ENCODE measurements at places on chromosomes 16 and 17.

DNA sequence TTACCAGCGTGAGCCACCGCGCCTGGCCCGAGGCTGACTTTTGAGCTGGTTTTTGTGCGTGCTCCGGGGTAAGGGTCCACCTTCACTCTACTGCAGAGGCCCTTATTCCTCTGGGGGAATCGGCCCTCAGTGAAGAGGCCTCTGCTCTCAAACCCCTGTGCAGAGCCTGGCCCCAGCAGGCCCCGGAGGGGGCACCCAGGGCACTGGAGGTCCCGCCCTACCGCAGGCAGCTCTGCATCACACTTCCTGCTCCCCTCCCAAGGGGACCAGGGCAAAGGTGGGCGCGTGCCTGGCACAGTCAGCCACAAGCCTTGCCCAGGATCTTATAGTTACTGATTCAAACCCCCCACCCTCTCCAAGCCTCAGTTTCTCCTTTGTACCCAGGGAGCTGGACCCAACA lies 3.6 kb upstream of the UBE2I start:
- no peak for DNase-seq

GRCh38 chr16:72722552-72722951 lies 325.4 kb downstream of the ZFHX3 start:
- no peak for DNase-seq

- DNase-seq = peak; percentile 61
These were observed 31.3 kb upstream of the MRPS23 start for GRCh38 chr17:57881143-57881542.

- DNase-seq = peak; percentile 57
These were observed 18.2 kb upstream of the NXPH3 start for GRCh38 chr17:49557312-49558024.

GRCh38 chr17:77426676-77427386 lies 286.1 kb downstream of the SEC14L1 start:
- DNase-seq = no peak

DNA sequence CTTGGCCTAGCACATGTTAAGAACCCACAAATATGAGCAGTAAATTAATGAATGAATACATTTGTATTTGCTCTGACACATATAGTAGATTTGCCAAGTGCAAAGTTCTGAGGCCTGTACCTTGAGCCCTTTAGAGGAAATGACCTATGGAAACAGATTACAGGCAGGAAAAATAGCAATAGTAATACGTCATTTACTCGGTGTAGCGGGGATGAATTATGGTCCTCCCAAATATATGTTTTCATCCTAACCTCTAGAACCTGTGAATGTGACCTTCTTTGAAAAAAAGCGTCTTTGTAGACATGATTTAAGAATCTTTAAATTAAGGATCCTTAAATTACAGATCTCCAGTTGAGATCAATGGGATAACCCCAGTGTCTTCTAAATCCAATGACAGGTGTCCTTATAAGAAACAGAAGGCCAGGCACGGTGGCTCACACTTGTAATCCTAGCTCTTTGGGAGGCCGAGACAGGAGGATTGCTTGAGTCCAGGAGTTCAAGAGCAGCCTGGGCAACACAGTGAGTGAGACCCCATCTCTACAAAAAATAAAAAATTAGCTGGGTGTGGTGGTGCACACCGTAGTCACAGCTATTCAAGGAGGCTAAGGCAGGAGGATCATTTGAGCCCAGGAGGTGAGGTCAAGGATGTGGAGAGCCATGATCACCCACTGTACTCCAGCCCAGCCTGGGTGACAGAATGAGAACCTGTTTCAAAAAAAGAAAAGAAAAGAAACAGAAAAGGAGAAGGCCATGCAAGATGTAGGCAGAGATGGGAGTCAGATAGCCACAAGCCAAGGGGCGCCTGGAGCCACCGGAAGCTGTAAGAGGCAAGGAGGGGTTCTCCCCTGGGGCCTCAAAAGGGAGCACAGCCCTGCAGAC lies 5.1 kb upstream of the ITPRIPL2 start:
- DNase-seq = no peak
